ENCODE measurements at places on chromosomes 1 and 21.
A peak's percentile ranks its signal among the peaks of the same experiment; 100 is the strongest.

GRCh38 chr1:9422911-9423505 is 116.3 kb upstream of the SLC25A33 start:
- DNase-seq: no peak

DNA sequence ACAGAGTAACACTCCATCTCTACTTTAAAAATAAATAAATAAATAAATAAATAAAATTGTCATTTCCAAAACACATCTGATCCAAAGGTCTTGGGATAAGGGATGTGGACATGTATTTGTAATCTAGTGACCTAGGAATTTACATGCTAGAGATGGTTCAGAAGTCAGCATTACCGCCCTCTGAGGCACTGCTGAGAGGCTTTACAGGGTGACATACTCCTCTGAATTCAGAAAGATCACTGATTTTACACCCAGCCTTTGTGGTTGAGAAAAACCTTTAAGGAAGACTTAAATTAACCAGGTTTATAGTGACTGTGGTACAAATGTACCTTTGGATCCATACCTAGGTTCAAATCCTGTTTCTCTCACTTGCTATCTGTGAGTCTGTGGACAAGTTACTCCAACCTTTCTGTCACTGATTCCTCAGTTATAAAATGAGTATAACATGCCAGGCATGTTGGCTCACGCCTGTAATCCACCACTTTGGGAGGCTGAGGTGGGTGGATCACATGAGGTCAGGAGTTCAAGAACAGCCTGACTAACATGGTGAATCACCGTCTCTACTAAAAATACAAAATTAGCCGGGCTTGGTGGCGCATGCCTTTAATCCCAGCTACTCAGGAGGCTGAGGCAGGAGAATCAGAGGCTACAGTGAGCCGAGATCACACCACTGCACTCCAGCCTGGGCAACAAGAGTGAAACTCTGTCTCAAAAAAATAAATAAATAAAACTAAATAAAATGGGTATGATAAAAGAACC is 20.1 kb downstream of the OSBPL9 start:
- DNase-seq: peak; percentile 51

GRCh38 chr1:151816548-151817352 is 11.5 kb upstream of the LINGO4 start:
- DNase-seq: no peak

- DNase-seq: no peak
Measured at GRCh38 chr1:22074803-22075202, 22.3 kb downstream of the CDC42 start.

- peak; percentile 59 for DNase-seq
Measured at GRCh38 chr1:156383023-156383422, 14.0 kb downstream of the RHBG start.

GRCh38 chr1:48017716-48018115 is 20.5 kb upstream of the TRABD2B start:
- DNase-seq: no peak

GRCh38 chr1:86741947-86742572 is 37.7 kb downstream of the SH3GLB1 start:
- DNase-seq: no peak

GRCh38 chr1:200819726-200820125 is 53.1 kb upstream of the GPR25 start:
- no peak for DNase-seq
